Adipocyte (in vitro differentiated cells): ENCODE measurements at places on chromosomes 3 and 15.
A peak's percentile ranks its signal among the peaks of the same experiment; 100 is the strongest.

GRCh38 chr3:29144361-29144760 is 136.5 kb upstream of the RBMS3 start:
- no peak for DNase-seq

DNA sequence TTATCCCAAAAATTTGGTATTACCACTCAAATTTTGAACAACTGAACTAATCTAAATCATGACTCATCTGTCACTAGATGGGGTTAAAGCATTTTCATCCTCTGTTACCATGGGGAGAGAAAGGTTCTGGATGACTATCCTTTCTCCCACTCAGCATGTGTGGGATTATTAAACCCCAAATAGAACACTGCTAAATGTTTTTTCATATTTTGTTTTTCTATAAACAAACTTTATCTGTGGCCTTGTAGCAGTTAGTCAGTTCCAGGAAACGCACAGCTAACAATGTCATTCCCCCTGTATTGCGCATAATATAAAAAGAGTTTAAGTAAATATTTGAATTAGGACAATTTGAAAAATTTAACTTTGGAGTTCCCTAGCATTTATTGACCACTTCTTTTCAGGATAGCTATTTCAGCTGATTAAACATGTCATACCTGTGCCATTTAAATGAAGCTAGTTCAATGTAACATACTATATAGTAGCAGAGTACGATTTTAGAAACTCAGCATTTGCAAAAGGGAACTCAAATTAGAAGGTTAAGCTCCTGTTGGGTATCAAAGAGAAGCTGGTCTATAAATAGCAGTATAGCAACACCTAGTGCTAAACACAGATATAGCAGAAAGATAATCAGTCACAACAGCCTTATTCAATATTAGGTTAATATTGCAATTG is 9.2 kb upstream of the TMEM212 start:
- DNase-seq = peak; percentile 59

- DNase-seq = peak; percentile 6
These were observed 10.6 kb upstream of the TBC1D5 start for GRCh38 chr3:17752876-17753631.

GRCh38 chr3:21989341-21990042 is 238.5 kb upstream of the ZNF385D start:
- peak; percentile 30 for DNase-seq

GRCh38 chr3:118984699-118985098 is 49.9 kb downstream of the IGSF11 start:
- DNase-seq = no peak

- DNase-seq = no peak
These were observed 64.3 kb upstream of the MELTF start for GRCh38 chr3:197093871-197094270.

GRCh38 chr3:128727059-128727458 is 1.1 kb downstream of the RAB7A start:
- DNase-seq = no peak

DNA sequence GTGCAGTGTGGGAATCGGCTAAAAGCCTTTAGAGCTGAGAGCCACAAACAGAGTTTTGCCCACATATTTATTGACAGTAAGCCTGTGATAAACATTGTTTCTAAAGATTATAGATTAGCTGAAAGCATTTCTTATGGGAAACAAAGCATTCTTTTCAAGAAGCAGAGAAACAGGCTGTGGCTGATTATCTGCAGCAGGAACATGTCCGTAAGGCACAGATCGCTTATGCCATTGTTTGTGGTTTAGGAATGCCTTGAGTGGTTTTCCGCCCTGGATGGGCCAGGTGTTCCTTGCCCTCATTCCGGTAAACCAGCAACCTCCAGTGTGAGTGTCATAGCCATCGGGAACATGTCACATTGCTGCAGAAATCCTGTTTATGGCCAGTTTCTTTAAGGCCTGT is 12.5 kb downstream of the XYLB start:
- DNase-seq = no peak

- DNase-seq = no peak
These were observed 9.5 kb downstream of the SLCO3A1 start for GRCh38 chr15:91862891-91863504.

DNA sequence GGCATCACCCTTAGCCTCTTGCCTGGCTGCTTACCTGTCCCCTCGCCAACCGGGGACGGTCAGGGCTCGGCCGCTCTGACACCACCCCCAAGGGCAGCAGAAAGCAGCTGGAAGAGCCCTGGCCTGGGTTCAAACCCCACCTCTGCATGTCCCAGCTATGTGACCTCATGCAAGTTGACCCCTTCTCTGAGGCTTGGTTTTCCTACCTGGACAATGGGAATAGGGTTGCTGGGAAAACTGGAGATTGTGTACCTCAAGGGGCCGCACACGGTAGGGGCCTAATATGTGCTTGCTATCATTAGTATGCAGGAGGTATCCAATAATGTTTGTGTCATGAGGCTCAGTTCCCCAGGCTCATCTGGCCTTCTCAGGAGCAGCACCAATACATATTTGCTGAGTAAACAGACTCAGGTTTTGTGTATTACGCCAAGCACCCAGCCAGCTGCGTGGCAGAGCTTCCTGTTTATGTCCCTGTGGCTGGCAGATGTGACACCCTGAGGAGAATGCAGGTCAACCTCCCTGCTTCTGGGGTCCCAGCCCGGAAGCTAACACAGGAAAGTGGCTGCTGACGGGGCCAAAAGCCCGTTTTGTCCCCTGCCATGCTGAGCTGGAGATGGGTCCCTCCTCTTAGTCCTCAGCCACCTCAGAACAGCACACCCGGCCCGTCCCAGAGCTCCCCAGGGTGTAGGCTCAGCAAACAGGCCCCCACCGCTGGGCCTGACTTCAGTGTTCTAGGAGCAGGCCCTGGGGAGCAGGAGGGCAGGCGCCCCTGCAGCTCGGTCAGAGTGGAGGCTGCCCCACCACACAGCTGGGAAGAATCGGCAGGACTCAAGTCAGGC is 29.7 kb downstream of the PLXND1 start:
- DNase-seq = no peak

GRCh38 chr3:158961911-158962310 is 160.1 kb downstream of the MFSD1 start:
- DNase-seq = no peak

DNA sequence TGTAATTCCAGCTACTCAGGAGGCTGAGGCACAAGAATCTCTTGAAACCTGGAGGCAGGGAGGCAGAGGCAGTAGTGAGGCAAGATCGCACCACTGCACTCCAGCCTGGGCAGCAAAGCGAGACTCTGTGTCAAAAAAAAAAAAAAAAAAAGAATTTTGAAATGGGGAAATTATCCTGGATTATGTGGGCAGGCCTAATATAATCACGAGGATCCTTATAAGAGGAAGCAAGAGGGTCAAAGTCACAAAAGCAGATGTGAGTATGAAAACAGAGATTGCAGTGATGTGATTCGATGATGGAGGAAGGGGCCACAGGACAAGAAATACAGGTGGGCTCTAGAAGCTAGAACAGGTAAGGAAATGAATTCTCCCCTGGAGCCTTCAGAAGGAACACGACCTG is 159.6 kb downstream of the LEKR1 start:
- DNase-seq = no peak

- no peak for DNase-seq
These were observed 20.3 kb upstream of the FRMD4B start for GRCh38 chr3:69406163-69406562.

DNA sequence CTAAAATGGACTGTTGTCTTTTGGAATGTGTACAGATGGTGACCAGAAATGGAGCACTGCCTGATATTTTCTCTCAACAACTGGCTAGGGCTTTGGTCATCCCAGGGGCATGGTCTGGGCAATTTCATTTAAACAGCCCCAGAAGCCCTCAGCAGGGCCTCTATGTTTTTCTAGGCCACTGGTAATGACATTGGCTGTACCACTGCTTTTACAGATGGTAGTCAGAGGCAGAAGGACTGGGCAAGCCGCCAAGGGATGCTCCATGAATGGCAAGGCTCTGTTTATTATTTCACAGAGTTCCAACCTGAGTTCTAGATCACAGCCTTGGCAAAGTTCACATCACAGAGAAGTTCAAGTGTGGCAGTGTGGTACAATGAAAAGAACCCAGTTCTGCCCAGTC is 37.0 kb upstream of the LMCD1 start:
- no peak for DNase-seq

DNA sequence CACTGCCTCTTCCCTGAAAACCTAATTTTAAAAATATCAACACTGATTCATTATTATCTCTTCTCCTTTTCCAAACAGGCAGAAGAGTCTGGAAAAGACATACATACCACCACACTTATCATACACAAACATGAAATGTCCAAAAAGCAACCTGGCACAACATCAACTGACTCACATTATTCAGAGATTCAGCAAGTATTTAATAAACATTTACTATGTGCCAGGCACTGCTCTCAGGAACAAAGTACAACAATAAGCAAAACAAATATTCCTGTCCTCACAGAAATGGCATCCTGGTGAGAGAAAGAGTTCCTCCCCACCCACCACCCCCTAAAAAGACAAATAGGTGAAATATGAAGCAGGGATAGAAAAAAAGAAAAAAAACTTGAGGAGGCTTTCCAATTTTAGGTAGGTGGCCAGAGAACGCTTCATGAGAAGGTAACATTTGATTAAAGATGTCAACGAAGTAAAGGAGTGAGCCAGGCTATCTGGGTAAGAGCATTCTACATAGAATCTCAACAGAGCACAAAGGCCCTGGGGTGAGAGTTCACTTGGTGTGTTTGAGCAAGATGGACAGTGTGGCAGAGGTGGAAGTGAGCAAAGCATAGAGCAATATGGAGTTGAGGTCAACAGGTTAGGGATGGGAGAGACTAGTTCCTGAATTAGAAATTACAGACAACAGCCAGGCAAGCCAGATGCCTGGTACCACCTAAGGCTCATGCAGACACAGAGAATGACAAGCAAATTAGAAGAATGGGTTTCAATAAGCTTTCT is 141.7 kb downstream of the OSBPL10 start:
- DNase-seq = peak; percentile 11

GRCh38 chr3:37324850-37325321 is 150.5 kb upstream of the LRRFIP2 start:
- peak; percentile 25 for DNase-seq

- DNase-seq = peak; percentile 73
These were observed 64.9 kb upstream of the RAD18 start for GRCh38 chr3:9028134-9028533.
